ENCODE measurements at places on chromosomes 5 and 9.

GRCh38 chr5:88890070-88890781 lies 7.2 kb upstream of the MEF2C start:
- DNase-seq = no peak

- DNase-seq = no peak
Observed at GRCh38 chr9:137252555-137253506, 1.7 kb downstream of the STPG3 start.

DNA sequence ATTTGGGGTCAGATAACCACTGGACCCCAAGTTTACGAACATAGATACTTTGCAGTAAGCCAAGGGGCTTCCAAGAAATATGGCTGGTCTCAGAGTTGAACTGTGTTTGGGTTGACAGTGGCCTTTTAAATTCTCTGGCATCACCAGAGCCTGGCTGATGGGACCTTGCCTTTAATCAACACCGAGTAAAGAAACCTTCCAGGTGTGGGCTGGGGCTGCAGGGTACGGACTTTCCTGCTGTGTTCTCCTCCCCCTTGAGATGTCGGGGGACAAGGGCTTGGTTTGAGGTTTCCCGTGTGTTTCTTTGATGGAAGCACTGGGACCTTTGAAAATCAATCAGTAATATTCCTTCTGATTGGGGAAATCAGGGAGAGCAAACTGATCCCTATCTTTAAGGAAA lies 140.1 kb downstream of the MTX3 start:
- no peak for DNase-seq

DNA sequence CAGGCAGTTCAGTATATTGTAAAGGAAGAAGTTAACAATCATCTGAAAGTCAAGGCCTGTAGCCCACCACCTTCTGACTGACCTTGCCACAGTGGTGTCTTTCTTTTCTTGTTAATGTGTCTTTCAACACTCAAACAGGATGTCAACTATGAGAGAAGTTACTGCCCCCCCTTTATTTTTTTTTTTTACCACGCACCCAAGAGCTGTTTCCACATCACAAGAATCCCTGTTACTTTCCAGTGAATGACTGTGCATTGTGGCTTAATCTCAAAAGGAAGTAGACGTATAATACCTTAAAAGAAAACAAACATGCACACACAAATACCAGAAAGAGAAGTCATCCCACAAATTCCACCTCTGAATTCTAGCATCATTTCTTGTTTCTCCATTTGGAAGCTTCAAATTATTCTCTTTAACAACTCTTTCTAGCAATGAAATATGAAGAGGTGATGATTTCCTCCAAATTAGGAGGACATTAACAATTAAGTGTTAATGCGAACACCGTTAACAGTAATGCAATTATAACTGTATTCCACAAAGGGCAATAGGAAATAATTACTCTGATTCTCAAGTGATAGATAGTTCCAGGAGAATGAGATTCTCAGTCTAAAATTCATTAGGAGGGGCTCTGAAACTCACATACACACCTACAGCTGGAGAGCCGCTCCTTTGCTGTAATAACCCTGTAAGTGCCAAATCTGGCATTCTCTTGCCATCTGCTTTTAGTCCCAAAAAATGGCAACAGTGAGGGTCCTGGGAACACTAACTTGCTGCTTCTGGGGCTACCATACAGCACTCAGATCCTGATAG lies 201.0 kb downstream of the EFNA5 start:
- DNase-seq = no peak

- DNase-seq = no peak
Observed at GRCh38 chr5:121667292-121667691, 184.4 kb upstream of the FTMT start.

GRCh38 chr9:131423171-131423581 lies 29.3 kb downstream of the PRRC2B start:
- DNase-seq = peak; percentile 46

GRCh38 chr9:38622288-38622674 lies 1.9 kb upstream of the ANKRD18A start:
- DNase-seq = peak; percentile 41
